Activated naive CD8-positive, alpha-beta T cell treated with anti-CD3 and anti-CD28 coated beads, Interleukin-2, amount 50 U/mL, for 16 hours (primary cell): ENCODE measurements at places on chromosomes 6 and 20.

DNA sequence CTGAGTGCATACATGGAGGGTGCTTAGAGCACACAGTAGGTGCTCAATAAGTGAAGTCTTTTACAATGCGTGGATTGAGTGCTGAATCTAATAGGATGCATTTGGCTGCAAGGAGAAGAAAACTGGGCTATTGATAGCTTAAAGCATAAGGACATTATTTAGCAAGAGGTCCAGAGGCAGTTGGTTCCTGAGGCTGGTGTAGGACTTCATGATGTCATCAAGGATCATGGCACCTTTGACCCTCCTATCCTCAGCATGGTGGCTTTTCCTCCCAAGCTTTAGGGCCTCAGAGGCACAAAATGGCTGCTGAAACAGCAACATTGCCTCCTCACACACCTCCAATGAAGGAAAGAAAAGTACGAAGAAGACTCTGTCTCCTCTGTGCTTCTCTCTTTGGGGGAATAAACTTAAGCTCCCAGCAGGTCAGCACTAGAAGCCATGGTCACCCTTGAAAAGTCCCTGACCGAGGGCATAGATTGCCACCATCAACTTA lies 3.1 kb upstream of the PREX1 start:
- DNase-seq = no peak

DNA sequence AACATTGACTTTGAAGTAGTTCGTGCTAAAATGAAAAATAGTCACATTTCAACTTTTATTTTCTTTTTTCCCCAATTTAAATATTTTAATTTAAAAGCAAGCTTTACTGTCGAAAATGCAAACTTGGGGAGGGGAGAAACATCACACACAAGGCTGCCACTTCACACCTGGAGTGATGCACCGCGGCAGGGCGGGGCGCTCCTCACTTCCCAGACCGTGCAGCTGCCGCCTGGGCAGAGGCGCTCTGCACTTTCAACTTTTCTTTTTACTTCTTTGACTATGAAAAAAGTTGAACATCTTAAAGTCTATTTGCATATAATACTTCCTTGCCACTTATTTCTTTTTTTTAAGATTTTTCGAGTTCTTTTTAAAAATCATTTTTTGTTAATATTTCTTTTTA lies 993.3 kb upstream of the GJE1 start:
- no peak for DNase-seq

- DNase-seq = no peak
Measured at GRCh38 chr6:116992546-116992945, 115.5 kb downstream of the RFX6 start.

DNA sequence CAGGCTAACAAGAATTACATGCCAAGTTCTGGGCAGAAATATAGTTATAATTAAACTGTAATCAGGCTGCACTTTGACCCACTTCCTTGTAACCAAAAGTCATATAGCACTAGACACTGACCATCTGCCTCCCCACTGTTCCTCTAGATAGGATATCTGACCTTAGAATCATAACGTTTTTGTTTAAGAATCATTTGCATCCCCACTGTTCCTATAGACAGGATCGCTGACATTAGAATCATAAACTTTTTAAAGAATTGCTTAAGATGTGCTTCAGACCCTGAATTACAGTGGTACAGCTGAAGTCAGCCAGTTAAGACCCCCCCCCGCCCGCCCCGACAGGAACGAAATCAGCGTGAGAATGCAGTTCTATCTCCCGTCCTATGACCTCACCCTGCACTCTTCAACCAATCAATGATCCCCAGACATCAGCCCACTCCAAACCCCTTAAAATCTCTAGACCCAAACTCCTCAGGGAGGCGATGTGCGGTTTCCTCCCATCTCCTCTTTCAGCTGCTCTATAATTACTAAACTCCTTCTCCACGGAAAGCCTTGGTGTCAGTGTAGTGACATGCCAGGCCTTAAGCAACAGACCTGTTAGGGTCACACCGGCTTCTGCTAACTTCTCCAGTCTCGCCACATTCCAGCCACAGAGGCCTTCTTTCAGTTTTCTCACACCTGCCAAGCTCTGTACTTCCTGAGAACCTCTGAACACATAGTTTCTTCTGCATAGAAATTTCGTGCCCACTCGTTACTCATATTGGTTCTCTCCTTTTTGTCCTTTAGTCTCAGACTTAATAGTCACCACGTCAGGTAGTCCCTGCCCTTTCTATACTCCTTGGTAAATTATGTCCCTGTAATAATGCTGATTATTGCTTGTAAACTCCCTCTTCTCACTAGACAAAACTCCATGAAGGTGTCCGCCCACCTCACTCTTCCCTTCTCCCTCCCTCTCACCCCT lies 93.5 kb downstream of the DTNBP1 start:
- DNase-seq = no peak

DNA sequence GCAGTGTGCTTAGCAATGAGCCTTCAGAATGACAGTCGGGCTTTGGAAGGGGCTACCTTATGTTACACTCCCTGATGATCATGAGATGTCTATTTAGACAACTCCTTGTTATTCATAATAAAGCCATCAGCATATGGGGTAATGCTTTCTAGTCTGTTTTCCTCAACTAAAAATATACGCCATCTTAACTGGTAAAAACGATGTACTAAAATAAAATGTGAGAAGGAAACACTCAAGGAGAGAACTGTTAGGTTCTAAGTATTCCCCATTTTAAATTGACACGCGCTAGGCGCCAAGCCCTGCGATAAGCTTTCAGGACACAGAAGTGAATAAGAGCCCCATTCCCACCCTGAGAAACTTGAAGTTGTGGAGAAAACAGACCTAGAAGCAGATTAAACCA lies 43.6 kb downstream of the SOD2 start:
- DNase-seq = no peak

- DNase-seq = no peak
Measured at GRCh38 chr6:52115891-52116604, 28.6 kb upstream of the PKHD1 start.

GRCh38 chr20:2254333-2254732 lies 41.5 kb upstream of the TGM3 start:
- no peak for DNase-seq

DNA sequence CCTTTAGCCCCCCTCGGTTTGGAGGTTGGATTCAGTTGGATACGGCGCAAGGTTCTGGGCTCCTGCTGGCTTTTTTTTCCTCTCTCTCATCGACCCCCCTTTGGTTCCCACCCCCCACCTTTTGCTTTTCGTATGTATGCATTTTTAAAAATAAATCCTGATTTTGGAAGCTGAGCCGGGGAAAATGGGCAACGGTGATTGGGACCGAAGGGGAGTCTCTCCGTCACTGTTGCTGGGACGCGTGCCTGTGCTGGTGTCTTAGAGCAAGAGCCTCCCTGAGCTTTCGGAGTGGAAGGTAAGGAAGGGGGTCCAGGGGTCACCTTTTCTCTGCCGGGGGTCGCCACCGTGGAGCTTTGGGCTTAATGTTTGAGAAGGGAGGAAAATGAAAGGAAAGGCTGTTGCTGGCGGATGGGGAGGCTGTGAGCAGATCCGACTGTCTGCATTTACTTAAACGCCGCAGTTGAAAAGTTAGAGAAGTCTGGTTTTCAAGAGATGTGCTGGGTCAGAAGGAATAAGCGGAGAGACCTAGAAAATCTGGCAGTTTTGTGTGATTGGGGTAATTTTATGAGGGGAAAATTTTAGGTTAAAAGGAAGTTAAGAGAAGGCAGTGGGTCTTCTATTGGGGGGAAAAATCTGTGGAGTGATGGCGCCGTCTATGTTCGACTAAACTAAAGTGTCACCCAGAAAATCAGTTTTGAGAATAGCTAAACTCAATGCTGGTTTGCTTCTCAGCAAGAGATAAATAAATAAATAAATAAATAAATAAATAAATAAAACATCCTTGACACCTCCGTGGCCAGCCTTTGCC lies 828 bp downstream of the ADGRB3 start:
- DNase-seq = no peak

- DNase-seq = no peak
Measured at GRCh38 chr6:66897576-66897975, 1190.5 kb upstream of the EYS start.

- DNase-seq = no peak
Measured at GRCh38 chr20:90651-91050, 3.2 kb downstream of the DEFB125 start.

DNA sequence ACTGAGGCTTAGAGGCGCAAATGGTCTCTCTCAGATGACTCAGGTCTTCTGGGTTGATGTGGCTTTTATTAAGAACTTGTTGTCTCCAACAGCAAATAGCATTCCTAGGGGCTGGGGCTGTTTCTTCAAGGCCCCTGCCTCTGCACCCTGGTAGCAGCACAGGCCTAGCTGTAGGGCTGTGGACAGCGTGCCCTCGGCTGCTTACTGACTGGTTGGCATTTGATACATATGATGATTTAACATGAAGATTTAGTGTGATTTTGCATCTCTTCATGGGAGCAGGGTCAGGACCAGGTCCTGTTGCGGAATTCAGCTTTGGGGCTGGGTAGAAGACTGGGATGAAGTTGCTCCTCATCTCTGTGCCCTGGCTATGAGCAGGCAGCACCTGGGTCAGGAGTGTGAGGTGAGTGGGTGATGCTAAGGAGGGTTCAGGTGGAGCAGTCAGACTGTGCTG lies 24.3 kb upstream of the IER3 start:
- DNase-seq = no peak

GRCh38 chr20:35891375-35891774 lies 62.9 kb downstream of the SCAND1 start:
- DNase-seq = no peak

DNA sequence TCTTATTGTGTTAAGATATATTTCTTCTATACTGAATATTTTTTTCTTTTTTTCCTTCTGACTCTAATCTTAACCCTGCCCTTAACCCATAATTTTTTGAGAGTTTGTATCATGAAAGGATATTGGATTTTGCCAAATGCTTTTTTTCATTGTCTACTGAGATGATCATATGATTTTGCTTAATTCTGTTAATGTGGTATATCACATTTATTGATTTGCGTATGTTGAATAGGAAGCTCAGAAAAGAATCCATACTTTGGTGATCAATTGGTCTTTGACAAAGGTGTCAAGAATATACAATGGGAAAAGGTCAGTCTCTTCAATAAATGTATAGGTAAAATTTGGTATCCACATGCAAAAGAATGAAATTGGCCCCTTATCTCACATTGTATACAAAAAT lies 588.8 kb upstream of the ADGRB3 start:
- DNase-seq = no peak

DNA sequence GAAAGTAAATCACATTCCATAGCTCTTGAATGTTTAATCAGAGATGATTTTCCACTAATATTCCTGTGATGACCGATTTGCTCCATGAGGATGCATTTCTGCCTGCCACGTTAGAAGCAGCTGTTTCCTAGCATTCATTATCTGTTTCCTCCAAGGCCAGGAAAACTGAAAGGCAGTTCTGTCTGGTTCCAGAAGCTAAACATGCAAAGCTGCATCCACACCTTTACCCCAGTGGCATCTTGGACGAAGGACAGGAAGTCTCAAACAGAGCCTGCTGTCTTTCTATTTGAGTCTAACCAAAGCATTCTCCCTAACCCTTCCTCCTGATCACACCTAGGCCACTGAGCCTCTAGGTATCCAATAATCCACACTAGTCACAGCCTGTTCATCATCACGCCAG lies 27.6 kb downstream of the CNKSR3 start:
- no peak for DNase-seq

DNA sequence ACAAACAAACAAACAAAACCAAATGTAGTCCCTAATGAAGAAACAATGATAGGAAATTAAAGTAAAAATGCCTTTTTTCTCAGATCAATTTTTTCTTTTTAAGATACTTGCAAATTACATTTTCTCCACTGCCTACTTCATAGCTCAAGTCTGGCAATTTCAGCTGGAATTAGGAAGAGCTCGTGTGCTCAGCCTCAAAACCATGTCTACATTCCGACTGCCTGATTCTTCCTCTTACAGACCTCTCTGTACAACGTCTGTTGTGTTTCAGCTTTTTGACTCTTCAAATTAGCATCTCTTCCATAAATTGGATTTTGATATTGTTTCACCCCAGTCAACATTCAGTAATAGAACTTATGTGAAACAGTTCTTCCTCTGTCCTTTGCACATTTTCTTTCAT lies 9.3 kb upstream of the EDN1 start:
- DNase-seq = no peak

- no peak for DNase-seq
Measured at GRCh38 chr6:55180258-55180657, 5.9 kb downstream of the HCRTR2 start.

DNA sequence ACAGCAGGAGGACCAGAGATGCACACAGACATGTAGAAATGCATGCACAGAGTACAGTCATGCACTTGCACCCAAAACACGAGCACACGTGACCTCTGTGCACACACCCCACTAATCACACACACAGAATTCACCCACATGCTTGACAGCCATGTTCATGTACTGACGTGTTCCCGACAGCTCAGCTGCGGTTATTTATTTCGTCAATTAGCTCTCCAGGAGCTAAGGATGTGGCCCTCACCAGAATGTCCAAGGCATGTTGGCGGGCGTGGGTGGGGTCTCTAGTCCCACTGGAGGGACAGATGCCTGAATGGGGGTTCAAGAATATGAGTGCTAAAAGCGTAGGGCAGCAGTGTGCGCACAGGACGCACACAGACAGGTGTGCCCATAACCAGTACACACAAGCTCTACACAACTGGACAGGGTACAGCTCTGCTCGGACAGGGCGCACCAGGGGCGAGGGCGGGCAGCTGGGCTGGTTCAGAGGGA lies 571 bp upstream of the PRPF6 start:
- DNase-seq = no peak

- no peak for DNase-seq
Measured at GRCh38 chr6:116088946-116089345, 11.7 kb upstream of the NT5DC1 start.

DNA sequence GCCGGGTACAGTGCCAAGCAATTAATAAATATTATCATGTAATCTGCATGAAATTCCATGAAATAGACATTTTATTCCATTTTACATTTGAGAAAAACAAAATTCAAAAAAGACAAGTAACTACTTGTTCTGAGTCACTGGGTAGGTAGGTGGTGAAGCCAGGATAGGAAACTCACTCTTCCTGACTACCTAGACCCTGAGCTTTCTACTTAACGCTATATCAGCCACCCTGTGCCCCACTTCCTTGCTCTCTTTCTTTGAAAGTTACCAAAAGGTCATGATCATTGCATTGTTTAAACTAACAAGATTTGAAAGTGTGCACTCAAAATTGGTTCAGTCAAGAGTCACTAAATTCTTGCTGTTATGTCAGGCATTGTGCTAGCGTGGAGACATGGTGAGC lies 235.7 kb downstream of the CD83 start:
- DNase-seq = no peak

DNA sequence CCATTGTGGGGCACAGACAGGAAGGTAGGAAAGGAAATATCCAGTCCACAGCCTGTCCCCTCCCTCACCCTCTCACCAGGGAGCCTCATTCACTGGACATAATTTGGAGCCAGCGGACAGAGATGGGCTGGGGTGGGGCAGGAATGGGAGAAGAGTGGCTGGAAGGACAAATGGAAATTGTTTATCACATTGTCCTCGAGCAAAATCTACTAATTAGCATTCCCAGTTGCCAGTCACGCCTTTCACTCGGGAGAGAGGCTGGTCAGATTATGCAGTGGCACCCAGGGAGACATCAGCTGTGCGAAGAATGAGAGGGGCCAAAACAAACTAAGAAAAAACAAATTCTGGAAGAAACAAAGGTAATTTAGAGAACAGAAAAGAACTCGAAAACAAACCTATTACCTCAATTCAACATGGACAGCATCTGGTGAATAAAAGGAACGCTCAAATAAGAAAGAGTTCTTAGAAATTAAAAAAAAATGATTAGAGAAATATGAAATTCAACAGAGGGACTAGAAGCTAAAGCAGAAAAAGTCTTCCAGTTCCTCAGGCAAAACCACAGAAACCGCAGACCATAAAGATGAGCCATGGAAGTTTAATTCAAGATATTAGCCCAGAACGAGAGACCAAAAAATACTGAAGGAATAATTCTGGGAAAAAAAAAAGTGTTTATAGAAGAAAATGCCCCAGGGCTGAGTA lies 108.5 kb upstream of the RALGAPA2 start:
- DNase-seq = no peak

GRCh38 chr6:71459162-71459561 lies 170.6 kb downstream of the OGFRL1 start:
- no peak for DNase-seq
